ENCODE measurements at places on chromosomes 5 and 9.

DNA sequence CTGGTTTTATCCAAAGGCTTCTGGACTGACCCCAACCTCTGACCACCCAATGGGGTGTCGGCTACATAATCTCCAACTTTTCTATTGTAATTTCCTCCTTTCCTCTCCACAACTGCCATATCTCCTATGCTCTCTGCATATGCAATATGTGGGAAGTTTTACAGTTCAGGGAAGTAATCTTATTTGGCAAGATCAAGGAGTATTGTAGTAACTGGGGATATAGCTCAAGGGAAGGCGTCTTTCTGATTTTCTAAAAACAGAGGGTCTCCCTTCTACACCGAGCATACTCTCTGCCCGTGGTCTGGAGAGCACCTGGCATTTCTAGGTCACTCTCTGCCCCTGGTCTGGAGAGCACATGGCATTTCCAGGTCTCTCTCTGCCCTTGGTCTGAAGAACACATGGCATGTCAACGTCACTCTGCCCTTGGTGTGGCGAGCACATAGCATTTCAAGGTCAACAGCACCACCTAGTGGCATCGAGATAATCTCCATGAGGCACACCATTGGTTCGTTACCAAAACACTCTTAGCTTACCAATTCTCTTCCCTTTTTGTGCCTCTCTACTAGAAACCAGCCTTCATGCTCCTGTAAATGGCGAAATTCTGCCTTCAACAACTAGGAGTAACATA, 616.4 kb upstream of the NUDT12 start:
- DNase-seq = no peak

GRCh38 chr5:80248378-80248777, 7.5 kb downstream of the SERINC5 start:
- no peak for DNase-seq

GRCh38 chr9:77453825-77454647, 194.1 kb downstream of the GNA14 start:
- no peak for DNase-seq

- DNase-seq = no peak
Measured at GRCh38 chr5:14655146-14655741, 9.3 kb upstream of the OTULIN start.

DNA sequence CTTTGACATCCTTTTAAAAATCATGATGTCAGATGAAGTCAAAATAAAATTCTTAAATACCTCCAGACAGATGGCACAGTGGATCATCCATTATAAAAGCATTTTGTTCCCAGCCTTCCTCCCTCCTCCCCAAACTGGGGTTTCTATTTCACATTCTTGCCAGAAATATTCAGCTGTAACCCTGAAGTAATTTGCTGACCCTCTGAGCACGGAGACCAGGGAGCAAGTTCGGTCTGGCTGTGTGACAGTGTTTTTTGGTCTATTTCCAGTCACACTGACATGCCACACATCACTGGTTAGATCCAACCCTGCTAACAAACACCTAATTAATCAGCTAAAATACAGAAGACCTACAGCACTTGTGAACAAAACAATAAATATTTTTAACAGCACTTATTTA, 126.2 kb upstream of the DMRT1 start:
- no peak for DNase-seq

GRCh38 chr9:128528445-128529160, 23.8 kb upstream of the SPTAN1 start:
- no peak for DNase-seq

DNA sequence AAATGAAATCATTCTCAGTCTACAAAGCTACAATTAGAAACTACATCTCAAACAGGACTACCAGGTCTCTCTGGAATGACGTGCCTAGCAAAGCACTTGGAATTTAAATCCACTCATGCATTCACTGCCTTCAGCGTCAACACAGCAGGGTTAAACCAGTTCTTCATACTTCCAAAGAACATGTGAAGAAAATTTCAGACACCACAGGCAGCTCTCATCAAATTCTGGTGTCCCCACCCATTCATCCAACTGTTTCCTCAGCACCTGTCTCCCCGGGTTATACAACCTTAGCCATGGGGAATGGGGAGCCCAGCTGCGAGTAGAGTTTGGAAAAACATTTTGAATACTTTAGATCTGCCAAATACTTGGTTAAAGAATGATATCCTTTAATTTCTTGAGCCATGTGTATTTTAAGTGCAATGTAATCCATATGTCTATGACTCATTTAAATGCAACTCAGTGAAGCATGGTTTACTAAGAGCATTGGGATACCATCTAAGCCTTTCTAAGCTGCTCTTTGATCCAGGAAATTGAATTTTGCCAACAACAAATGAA, 17.5 kb downstream of the ADAM19 start:
- peak; percentile 56 for DNase-seq

- DNase-seq = peak; percentile 64
Measured at GRCh38 chr9:13431222-13431536, 151.7 kb upstream of the MPDZ start.

DNA sequence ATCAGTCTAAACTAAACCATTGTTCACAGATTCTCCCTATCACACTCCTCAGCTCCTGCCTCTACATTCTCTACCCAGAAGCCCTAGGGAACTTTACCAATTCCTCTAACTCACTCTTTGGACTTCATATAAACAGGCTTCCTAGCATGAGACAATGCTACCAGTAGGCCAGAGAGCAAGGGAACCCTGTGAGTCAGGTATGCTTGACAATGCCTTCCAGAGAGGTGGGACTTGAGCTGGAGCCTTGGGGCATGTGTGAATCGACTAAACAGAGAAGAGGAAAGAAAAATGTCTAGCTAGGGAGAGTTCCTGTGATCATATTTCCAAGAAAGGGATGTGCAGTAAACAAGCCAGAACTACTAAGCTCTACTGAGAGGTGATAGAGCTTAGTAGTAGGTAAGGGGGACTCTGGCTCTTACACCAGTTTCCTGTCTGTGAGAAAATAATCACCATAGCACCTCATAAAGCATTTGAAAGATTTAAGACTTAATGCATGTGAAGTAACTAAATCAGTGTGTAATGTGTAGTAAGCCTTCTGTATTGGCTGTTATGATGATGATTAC, 6.4 kb upstream of the RFK start:
- DNase-seq = no peak

- no peak for DNase-seq
Measured at GRCh38 chr9:128026773-128027541, 40.2 kb downstream of the NAIF1 start.

DNA sequence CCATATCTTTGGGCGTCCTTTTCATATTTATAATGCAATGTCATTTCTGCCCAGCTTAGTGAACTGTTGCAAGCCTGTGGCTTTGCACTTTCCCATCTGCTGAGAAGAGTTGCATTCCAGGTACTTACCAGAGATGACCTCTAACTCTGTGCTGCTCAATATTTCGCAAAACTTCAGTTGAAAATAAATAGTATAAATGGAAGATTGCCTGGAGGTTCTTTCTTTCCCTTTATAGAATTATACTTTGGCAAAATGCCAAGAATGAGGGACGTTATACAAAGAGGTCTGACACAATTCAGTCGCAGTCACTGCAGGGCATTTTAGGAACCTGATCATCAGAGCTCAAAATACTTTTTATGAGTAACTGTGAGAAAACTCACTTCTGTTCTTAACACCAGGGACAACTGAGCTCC, 18.9 kb upstream of the VLDLR start:
- DNase-seq = no peak

DNA sequence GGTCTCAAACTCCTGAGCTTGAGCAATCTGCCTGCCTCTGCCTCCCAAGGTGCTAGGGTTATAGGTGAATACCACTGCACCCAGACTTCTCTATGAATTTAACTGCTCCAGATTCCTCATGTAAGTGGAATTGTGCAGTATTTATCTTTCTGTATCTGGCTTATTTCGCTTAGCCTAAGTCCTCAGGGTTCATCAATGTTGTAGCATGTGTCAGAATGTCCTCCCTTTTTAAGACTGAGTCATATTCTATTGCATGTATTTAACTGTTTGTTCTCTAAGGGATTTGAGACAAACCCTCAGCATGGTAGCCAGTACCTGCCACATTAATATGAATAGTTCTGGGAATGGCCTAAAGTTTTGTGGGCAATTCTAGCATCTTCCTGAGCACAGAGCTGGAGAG, 53.9 kb upstream of the TUT7 start:
- no peak for DNase-seq

DNA sequence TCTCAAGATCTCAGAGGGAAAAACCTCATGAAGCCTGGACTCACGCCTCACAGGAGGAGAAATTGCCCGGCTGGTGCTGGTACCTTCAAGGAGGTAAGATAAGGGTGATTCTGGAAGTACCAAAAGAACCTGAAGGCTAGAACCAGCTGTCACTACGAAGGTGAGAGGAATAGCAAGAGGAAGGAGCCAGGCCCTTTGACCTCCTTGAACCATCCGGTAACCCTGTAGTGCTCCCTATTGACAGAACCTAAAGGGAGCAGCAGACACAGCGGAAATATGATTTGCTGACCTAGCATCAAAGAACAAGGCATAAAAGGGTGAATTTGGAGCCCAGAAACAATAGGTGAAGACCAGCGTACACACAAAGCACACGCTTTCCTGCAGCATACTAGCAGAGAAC, 92.2 kb downstream of the DOCK8 start:
- DNase-seq = no peak

GRCh38 chr5:140010798-140011197, 32.3 kb downstream of the NRG2 start:
- no peak for DNase-seq

- no peak for DNase-seq
Measured at GRCh38 chr9:91884696-91885687, 65.0 kb downstream of the ROR2 start.

GRCh38 chr5:68149189-68149588, 66.4 kb upstream of the PIK3R1 start:
- no peak for DNase-seq

- DNase-seq = no peak
Measured at GRCh38 chr5:91283326-91283725, 99.8 kb downstream of the ARRDC3 start.

DNA sequence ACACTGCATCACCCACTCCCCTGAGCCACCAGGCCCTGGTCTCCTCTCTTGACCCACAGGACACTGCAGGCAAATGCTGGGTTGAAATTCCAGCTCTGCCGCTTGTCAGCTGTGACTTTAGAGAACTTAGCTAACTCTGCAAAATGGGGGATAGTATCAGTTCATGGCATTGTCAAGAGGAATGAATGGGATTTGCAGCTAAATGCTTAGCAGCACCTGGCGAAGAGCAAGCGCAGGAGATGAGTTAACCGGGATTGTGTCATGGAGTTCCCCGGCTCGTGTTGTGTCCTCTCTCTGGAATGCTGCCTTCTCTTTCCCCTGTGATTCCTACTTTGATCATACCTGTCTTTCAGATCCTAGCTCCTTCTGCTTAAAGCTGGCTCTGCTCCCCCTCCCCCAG, 67.1 kb downstream of the DAB2IP start:
- DNase-seq = no peak

- DNase-seq = no peak
Measured at GRCh38 chr5:128574041-128574440, 36.0 kb upstream of the FBN2 start.

DNA sequence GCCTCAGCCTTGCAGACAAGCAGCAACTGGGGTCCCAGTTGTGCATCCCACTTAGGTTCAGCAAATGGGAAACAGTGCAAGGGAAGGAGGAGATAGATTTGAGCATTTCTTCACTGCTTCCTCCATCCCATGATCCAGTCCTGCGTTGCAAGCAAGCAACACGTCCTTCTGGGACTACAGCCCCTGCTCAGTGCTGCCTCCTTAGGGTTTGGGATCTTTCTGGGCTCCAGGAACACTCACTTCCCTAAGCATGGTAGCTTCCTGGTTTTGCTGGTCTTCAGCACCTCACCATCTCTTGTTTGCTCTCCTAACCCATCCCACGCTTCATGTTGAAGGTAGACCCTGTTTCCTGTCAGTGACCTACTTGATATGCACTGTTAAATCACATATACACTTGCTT, 444.7 kb downstream of the MED10 start:
- DNase-seq = no peak

- peak; percentile 85 for DNase-seq
Measured at GRCh38 chr9:93962561-93963440, 7.6 kb upstream of the BARX1 start.

DNA sequence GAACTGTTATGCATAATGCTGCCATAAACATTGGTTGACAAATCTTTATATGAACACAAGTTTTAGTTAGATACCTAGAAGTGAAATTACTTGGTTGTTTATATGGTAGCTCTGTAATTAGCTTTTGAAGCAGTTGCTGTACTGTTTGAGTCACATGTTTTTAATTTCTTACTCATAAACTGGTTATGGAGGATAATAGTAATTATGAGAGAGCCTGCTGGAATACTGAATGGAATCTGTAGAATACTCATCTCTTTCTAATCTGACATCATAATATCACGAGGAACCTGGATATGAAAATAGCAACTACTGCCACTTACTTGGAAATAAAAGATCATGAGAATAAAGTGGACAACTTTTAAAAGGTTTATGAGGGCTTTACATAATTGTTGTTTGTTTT, 509.2 kb downstream of the CETN3 start:
- no peak for DNase-seq

DNA sequence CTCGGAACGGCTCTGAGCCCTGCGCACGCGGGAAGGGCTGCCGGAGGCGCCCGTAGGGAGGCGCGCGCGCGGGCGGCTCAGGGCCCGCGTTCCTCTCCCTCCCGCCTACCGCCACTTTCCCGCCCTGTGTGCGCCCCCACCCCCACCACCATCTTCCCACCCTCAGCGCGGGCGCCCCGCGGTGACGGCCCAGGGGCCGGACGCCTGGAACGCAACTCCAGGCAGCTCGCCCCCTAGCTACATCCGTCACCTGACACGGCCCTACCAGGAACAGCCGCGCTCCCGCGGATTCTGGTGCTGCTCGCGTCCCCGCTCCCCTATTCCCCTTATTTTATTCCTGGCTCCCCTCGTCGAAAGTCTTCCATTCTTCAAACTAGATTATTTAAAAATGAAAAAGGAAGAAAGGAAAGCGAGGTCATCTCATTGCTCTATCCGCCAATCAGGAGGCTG, at the start of gene CDKN2B-AS1:
Gene CDKN2B-AS1 (plus strand): TSS at position 236 of the 450 bp plus-strand sequence.
- DNase-seq = peak; percentile 60

DNA sequence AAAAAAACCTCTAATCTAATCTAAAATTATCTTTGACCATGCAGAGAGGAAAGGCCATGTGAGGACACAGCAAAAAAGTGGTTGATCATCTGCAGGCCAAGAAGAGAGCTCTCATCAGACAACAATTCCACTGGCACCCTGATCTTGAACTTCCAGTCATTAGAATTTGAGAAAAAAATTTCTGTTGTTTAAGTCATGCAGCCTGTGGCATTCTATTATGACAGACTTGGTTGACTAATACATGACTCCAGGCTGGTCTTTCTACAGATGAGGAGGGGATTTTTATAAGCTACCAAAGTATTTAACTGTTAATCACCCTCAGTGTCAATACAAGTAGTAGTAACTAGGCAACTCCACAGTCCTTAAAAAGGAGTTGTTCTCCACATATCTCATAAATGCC, 358.5 kb upstream of the RGMB start:
- no peak for DNase-seq

GRCh38 chr9:119802621-119803020, 433.4 kb upstream of the BRINP1 start:
- peak; percentile 42 for DNase-seq

GRCh38 chr9:124776954-124777648, at the start of gene OLFML2A:
Gene OLFML2A, plus strand, starts transcription at chr9:124777133. Its CDS starts 138 bp downstream, at chr9:124777271.
- DNase-seq = peak; percentile 51

- DNase-seq = no peak
Measured at GRCh38 chr5:69489246-69489645, 3.3 kb upstream of the OCLN start.
